ENCODE measurements at places on chromosomes 11 and 22.
A peak's percentile ranks its signal among the peaks of the same experiment; 100 is the strongest.

DNA sequence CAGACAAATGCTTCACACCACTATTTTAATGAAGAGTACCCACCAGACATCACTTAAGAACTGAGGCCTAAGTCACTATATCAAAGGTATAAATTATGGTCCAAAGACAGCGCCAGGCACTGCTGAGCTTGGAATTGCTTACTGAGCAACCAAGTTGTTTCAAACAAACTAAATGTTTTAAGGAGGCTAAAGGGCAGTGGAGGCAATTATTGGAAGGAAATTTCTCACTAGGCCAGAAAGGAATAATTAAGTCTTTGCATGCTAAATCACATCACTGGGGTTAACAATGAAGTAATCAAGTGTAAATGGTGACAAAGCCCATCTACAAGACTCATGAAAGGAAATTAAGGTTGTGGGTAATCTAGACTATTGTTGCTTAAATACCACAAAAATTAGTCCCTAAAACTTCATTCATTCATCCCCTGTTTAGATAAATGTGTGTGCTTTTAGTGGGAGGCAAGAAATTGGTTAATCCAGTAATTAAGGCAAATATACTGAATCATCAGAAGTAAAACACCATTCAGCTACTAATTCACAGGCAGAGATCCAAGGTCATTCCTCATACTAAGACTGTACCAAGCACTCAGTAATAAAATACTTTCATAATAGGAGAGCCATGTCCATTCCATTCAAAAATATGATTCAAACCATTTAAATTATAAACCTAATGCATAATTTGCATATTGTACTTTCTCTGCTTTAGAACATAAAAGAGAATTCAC, 21.2 kb downstream of the LGR4 start:
- no peak for DNase-seq

- no peak for DNase-seq
Observed at GRCh38 chr22:24099071-24099470, 82.2 kb upstream of the SUSD2 start.

DNA sequence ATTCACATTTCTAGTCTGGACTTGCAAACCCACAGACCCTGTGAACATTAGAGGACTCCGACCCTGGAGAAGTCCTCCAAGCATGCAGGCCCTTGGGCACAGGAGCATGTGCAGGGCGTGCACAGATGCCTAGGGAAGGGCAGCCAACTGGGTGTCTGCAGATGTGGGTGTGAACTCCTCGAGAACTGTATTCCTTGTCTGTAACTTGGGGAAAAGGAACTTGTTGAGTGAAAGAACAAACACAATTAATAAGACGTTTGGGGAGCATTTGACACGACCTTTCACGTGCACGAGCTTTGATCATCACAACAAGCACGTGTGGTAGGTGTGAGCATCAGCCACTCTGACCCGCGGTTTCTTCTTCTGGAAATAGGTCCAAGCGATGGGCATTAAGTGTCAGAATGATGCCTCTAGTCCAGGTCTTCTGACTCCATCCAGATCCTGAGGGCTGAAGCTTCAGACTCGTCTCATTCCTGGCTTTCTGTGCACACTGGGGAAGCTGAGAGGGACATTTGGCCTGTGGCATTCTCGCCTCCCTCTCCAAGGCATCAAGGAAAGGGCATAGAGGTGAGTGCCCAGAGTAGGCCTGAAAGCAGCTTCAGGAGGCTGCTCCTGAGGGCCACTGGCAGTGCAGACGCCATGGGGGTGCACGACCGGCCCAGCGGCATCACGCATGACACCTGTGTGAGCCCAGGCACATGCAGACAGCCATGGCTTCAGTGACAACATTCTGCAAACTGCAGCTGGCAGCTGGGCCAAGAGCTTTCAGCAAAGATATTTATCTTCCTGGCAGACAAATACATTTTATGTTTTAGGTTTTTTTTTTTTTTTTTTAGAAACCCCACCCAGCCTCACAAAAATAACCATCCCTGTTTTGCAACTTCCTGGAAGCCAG, 32.5 kb downstream of the ALX4 start:
- DNase-seq, result no peak

DNA sequence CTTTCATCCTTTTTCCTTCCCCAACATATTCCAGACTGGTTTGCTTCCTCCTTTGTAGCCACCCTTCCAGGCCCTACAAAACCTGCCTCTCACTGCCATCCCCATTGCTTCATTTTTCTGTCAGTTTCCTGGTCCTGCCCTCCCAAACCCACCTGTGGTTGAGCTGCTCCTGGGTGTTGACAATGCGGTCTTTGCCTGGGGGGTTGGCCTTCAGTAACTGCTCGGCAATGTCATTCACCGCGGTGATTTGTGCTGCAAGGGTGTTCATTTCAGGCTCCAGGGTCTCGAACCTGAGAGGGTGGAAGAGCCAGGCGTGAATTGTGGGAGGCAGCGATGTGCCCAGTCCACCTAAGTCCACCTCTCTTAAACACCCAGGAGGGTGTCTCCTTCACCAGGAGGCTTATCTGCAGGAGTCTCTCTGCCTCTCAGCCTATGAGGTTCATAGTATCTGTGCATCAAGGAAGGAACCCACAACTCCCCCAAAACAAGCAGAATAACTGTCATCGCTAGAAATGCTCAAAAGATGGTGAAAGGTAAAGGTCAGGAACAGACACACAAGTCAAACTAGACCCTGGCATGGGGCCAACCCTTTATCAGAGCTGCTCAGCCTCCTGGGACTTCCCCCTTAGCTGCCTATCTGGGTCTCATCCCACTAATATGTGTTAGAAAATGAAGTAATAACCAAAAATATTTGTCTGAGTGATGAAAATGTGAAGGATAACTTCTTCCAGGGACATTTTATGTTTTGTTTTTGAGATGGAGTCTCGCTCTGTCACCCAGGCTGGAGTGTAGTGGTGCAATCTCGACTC, 23.9 kb upstream of the RBM4B start:
- DNase-seq, result no peak

GRCh38 chr11:126545057-126545555, 189.6 kb downstream of the ST3GAL4 start:
- DNase-seq, result no peak

- DNase-seq, result no peak
Observed at GRCh38 chr11:18036456-18036855, 9.6 kb downstream of the TPH1 start.

GRCh38 chr22:31286360-31287255, 5.7 kb downstream of the PIK3IP1 start:
- no peak for DNase-seq

DNA sequence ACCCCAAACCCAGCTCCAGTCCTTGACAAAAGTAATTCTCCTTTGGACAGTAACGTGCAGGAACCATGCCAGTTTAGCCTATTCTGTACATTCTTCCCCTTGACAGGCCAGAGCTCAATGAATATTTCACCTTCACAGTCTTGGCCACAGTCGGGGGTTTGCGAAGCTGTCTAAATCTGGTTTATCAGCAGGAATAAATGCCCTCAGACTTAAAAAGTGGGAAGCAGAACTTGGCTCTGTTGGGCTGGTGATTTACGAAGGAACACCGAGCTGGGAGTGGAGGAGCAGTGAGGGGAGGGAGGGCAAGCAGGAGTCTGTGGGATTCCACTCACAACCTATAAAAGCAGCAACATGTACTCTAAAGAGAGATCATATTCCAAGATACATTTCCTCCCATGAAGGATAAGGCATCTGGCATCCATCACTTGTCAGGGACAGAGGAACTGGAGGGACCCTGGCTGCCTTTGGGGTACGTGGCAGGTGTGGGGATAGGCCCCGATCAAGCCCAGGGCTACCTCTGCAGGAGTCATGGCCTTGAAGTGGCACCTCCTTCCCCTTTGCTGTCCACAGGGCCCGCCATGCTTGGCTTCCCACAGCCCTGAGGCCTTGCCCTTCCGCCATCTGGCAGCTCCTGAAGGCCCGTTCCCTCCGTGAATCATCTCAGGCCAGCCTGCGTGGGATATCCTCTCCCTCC, 154.3 kb downstream of the ADAMTS15 start:
- no peak for DNase-seq

GRCh38 chr11:20609727-20610707, 10.6 kb downstream of the SLC6A5 start:
- DNase-seq, result peak; percentile 85

GRCh38 chr11:44591557-44591956, 26.1 kb downstream of the CD82 start:
- DNase-seq, result no peak
